ENCODE measurements at places on chromosomes 1 and 21.

GRCh38 chr1:72637593-72637992, 355.3 kb upstream of the NEGR1 start:
- no peak for DNase-seq

- no peak for DNase-seq
These were observed 29.4 kb downstream of the KAZN start for GRCh38 chr1:14627608-14628489.

DNA sequence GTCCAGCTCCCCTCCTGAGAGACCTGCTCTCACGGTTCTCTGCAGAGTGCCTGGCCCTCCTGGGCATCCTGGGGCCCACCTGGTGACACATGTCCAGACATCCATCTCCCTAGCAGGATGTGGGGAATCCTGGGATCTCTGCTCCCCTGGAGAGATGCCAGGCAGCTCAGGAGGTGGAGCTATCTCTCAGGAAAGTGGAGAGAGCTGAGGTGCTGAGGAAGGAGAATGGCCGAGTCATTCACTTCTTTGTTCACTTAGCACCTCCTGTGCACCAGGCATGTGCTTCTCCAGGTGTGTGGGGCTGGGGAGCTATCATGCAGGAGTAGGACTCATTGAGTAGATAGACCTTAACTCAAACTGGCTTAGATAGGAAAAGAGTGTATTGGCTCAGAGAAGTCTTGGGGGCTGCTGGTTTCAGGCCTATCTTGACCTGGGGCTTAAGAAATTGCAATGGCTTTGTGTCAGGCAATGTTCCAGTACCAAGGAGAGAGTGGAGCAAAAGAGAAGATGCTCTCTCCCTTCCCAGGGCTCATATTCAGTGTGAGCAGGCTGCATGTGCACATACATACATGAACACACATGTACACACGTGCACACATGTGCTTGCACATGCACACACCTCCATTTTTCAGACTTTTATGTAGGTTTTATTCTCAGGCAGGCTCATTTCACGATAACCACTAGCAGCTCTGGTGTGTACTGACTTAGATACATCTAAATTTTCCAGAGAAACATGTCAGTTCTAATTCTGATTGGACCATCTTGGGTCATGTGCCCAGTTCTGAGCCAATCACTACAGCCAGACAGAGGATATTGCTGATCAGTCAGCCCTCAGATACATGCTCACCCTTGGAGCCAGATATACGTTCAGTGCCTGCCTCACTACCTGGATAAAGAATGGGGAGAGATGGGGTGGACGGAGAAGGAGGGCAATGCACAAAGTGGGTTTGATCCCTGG, 437.6 kb downstream of the PTPRU start:
- DNase-seq: no peak

DNA sequence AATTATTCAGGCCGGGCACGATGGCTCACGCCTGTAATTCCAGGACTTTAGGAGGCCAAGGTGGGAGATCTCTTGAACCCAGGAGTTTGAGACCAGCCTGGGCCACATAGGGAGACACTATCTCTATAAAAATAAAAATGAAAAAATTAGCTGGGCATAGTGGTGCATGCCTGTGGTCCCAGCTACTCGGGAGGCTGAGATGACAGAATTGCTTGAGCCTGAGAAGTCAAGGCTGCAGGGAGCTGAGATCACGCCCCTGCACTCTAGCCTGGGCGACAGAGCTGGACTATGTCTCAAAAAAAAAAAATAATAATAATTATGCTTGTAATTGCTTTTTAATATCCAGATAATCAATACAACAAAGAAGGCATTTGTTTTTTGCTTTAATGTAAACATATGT, 91.3 kb downstream of the RIPK4 start:
- no peak for DNase-seq

- no peak for DNase-seq
These were observed 5.0 kb downstream of the ATP1A4 start for GRCh38 chr1:160156361-160156760.

DNA sequence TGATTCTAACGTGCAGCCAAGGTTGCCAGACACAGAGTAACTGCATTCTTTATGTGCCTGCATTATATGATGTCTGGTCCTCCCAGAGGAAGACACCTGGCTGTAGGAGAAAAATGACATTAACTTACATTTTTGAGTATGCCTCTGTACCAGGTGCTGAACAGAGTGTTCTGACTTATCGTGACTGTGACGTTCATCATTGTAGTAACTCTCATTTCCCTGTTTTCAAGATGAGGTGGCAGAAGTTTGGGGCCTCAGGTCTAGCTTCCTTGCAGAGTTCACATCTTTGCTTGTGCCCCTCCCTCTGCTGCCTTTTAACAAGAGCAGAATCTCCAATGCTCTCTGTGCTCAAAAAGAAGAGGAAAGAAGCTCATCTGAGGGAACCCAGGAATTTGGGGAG, 488.0 kb downstream of the AJAP1 start:
- DNase-seq: no peak

- DNase-seq: no peak
These were observed 12.7 kb upstream of the WDR26 start for GRCh38 chr1:224447251-224447650.

DNA sequence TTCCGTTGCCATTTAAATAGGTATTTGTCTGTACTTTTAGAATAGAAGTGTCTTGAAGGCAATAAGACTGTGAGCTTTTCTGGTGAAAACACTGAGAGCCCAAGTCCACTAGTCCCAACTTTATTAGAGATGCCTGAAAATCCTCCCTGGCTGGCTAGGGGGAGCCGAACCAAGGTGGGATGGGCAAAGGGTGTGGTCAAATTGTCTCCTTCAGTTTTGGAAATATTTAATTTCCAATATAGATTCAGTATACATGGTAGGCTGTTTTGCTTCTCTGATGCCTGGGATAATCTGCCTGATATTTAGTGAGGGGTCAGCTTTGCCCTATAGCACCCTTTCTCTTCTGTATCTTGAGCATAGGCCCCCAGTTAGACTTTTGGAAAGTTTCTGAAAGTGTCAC, 3.5 kb downstream of the ROR1 start:
- DNase-seq: no peak

GRCh38 chr1:29860056-29860455, 623.7 kb downstream of the PTPRU start:
- no peak for DNase-seq

DNA sequence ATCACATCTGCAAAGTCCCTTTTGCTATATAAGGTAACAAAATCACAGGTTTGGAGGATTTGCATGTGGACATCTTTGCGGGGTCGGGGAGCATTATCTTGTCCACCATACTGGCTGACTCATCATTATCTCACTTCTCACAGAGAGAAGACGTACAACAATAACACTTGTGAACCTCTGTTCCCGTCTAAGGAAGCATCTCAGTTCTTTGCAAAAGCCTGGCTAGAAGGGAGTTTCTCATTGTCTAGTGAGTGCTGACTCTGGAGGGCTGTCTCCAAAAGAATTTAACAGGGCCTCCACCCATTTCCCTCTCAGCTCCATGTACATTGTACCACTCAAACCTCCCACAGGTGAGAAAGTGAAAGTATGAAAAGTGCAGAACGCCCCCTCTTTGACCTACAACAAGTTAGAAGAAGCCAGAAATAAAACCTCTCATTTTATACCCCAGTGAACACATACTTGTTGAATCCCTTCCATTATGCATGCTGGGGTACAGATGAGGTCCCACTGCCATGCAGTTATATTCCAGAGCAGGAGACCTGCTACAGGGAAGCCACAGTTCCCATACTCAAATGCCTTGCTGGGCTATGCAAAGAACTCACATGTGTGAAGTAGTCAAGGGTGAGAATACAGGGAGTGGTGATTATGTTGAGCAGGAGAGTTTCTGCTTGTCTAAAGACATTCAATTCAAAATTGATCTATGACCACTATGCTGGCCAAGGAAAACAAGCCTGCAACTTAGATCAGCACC, 121.7 kb upstream of the PRDX6 start:
- no peak for DNase-seq

DNA sequence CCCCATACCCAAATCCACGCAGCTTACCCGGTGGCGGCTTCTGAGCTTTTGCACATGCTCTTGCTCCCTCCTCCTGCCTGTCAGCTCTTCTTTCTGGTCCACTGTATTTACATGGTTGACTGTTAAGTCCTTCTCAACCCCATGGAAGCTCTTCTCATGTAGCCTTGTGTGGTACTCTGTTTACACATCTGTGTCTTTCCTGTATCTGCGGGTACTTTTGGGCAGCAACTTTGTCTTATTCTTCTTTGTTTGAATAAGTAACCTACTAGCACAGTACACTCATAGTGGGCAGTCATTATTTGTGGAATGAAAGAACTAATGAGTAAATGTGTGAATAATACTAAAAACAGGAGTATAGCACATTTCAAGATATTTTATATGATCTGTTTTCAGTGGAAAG, 88.5 kb upstream of the GPR88 start:
- no peak for DNase-seq

DNA sequence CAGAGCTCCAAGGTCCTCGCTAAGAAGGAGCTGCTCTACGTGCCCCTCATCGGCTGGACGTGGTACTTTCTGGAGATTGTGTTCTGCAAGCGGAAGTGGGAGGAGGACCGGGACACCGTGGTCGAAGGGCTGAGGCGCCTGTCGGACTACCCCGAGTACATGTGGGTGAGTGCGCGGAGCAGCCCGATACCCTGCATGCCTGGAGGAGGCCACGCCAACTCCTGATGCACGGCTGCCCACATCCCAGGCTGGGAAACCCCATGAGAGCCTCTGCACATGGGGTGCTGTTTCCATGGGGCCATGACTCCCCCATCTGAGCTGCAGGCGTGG, 43.0 kb upstream of the TRAPPC10 start:
- DNase-seq: no peak

DNA sequence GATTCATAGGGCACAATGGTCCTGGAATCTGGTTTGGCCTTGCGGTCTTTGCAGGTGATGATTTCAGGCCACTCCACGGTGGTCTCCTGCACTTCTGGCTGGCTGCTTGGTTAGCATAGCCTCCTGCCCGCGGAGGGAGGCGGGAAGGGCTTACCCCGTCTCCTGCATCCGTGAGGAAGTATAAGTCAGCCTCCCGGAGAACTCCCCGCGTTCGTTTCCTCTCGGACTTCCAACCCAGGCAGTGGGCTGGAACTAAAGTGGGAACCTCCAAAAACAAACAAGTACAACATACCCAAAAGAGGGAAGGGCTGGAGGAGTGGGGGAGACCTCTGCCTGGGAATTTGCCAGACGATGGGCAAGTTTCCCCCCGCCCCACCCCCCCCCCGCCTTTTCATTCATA, 939 bp upstream of the CCN1 start:
- DNase-seq: peak; percentile 59

- no peak for DNase-seq
These were observed 498.1 kb downstream of the SIPA1L2 start for GRCh38 chr1:232131715-232132391.

- peak; percentile 60 for DNase-seq
These were observed 147.8 kb downstream of the TOMM20 start for GRCh38 chr1:234980645-234981396.

DNA sequence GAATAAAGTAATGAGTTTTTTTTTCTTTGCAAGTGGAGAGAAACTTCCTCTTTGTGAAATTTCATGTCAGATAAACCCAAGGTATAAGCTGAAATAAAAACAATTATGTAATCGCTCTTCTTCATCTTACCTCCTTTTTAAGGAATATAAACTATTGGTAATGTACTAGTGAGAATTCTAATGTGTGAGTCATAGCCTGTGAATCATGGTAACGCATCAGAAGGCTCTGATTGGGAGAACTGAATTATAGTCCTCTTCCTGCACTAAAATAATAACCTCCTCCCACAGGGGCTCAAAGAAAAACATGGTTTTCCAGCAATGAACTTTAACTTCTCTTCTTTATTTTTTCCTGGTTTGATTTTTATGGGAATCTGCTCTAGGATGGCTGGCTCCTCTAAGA, 57.1 kb upstream of the COX20 start:
- no peak for DNase-seq

- DNase-seq: no peak
These were observed 11.7 kb upstream of the MATN1 start for GRCh38 chr1:30735124-30735523.

GRCh38 chr1:229736376-229736775, 110.3 kb downstream of the URB2 start:
- no peak for DNase-seq

DNA sequence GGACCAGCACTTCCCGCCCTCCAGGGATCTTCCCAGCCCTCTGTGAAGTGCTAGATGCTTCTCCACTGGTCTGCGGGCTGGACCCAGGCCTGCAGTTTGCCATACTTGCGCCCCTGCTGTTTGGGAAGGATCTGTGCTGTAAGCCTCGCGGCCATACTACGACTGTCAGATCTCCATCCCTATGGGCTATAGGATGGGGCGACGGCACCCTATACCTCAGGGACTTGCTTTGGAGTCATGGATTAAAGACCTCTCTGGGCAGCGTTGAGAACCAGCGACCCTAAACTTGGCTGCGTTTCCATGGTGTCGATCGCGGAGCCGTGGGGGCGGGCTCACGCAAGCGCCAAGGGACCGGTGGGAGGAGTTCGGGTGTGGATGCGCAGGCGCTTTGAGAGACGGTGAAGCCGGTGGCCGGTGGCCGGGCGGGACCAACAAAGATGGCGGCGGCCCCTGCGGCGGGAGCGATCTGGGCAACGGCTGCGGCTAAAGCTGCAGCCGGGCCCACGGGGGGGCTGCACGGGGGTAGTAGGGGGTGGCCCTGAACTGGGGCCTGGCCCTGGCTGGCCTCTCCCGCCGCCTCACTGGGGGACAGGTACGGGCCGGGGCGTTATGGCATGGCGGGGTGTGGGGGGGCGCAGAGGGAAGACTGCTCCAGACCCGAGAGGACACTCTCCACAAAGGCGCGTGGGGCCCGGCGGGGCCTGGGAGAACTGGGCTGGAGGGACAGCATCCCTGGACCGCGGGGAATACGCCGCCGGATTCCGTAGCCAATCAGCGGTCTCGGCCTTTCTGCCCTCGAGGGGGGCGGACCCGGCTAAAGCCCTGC, at the start of gene USP21:
USP21 (plus strand) TSS at position 414 of the 826 bp plus-strand sequence. CDS start 1,141 bp downstream, outside the sequence.
- DNase-seq: peak; percentile 90

DNA sequence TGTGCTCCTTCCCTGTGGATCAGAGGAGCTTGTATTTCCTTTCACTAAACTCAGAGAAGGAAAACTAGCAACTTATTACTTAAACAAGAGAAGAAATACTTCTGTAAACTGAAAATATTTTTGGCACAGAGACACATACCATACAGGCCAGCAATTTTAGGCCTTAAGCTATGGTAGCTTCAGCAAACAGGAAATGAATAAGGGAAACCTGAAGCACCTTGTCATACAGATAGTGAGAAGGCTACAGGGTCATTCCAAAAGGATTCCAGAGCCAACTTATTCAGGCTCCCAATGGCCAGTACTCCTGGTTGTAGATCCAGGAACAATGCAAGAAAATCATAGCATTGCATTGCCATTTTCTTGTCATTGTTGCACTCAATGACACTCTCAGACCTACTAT, 9.1 kb upstream of the KYAT3 start:
- no peak for DNase-seq

GRCh38 chr1:12634696-12635202, 9.1 kb upstream of the AADACL4 start:
- DNase-seq: no peak
